Naive B cell (primary cell): ENCODE measurements at places on chromosomes 2 and 18.

GRCh38 chr18:26723981-26724380 lies 141.5 kb downstream of the AQP4 start:
- H3K27ac ChIP-seq, result no peak overlapping the region
- H3K27me3 ChIP-seq, result no peaks in the 10 kb centered on the region
- DNase-seq, result no peak

GRCh38 chr2:229230256-229230655 lies 40.8 kb downstream of the PID1 start:
- DNase-seq, result no peak
- no peak overlapping the region for H3K4me3 ChIP-seq
- H3K4me1 ChIP-seq, result no peaks in the 10 kb centered on the region
- no peak overlapping the region for H3K27ac ChIP-seq
- H3K27me3 ChIP-seq, result no peaks in the 10 kb centered on the region
- no peaks in the 10 kb centered on the region for H3K36me3 ChIP-seq

DNA sequence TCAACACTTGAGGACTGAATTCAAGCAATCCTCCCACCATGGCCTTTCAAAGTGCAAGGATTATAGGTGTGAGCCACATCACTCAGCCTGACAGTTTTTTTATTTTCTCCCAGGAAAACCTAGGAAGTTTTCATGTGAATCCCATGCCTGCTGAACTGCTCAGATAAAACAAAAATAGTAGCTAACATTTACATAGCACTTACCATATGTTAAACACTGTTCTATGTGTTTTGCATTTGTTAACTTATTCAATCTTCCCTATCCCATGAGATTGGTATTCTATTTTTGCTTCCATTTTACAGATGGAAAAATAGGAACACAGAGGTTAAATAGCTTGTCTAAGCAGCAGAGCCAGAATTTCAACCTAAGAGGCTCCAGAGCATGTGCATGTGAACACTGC lies 157.4 kb upstream of the KCTD1 start:
- no peak for DNase-seq
- no peaks in the 10 kb centered on the region for H3K4me1 ChIP-seq
- H3K4me3 ChIP-seq, result no peak overlapping the region

DNA sequence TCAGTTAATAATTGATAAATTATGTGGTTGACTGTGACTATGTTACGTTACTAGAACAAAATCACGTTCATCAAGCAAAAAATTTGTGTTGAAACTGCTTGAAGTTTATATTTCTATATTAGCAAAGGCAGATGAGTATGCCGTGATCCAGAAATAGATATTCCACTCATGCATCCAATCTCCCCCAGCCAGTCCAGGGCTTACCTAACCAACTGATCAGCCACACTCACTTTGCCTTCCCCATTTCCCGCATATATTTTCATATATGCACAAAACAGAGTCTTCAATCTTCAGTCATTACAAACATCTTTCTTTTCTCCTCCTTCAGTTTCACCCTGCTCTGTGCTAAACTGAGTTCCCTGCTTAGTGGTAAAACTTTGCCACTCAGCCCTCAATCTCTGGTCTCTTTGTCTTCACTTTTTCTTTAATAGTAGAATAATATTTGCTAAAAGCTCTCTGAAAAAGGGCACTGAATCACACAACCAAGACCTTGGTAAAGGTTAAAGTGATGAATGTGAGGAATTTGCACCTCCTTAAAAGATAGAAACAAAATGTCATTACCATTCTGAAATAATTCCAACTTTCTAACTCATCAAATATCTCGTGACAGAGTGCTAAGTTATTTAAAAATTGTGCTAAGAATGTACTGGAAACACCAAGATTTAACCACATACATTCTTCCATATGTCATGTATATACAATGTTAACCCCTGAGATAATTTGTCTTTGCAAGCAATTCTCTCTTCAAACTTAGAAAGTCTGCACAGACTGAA lies 893.2 kb upstream of the CRIM1 start:
- H3K27me3 ChIP-seq, result no peaks in the 10 kb centered on the region
- H3K4me3 ChIP-seq, result no peak overlapping the region
- no peak for DNase-seq
- H3K36me3 ChIP-seq, result no peaks in the 10 kb centered on the region

DNA sequence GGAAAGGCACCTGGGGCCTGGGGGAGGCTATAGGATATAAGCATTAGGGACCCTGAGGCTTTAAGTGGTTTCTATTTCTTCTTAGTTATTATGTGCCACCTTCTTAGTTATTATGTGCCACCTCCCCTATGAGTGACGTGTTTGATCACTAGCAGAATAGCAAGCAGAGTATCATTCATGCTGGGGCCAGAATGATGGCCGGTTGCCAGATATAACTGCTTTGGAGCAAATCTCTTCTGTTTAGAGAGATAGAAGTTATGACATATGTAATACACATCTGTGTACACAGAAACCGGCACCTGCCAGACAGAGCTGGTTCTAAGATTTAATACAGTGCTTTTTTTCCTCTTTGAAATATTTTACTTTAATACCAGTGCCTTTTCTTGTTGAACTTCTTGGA lies 29.4 kb downstream of the LIPG start:
- no peak overlapping the region for H3K4me3 ChIP-seq
- no peak for DNase-seq
- peaks cover 12% of the 10 kb centered on the region for H3K27me3 ChIP-seq

- no peak for DNase-seq
- H3K4me1 ChIP-seq, result peaks cover 4% of the 10 kb centered on the region
- no peaks in the 10 kb centered on the region for H3K36me3 ChIP-seq
- peak overlapping the region; percentile 45 for H3K4me3 ChIP-seq
- H3K27me3 ChIP-seq, result peaks cover 41% of the 10 kb centered on the region
- H3K27ac ChIP-seq, result no peak overlapping the region
Measured at GRCh38 chr2:216583147-216583546, 50.1 kb upstream of the IGFBP2 start.

- no peaks in the 10 kb centered on the region for H3K36me3 ChIP-seq
- no peak overlapping the region for H3K4me3 ChIP-seq
- H3K27me3 ChIP-seq, result peaks cover 4% of the 10 kb centered on the region
- no peaks in the 10 kb centered on the region for H3K4me1 ChIP-seq
- no peak overlapping the region for H3K27ac ChIP-seq
- DNase-seq, result no peak
Measured at GRCh38 chr2:106342831-106343251, 125.4 kb downstream of the RGPD3 start.

DNA sequence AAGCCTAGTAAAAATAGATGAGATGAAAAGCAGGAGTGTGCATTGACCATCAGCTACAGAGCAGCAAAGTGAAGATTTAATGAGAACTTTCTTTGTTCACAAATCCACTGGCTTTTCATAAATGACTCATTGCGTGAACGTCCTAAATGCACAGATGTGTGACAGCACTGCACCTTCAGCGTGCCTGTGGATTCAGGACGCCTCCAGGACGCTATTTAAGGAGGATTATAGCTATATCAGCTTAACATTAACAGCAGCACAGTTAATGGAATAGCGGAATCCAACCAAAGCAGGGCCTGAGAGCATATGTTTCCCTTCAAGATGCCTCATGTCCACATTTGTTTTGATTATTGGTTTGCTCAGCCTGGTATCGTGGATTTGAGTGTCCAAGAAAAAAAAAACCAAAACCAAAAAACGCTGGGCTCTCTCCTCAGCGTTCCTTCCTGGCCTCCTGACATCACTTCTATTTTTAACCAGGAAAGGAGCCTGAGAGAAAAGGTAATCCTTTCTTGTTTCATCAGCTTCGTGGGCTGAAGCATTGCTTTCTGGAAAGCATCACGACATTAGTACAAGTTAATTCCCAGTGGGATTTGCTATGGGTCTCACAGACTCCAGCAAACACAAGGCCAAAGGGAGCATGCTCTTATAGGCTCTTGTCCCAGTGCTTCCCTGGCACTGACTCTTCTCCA lies 447.0 kb upstream of the SMIM21 start:
- no peaks in the 10 kb centered on the region for H3K36me3 ChIP-seq
- H3K4me3 ChIP-seq, result no peak overlapping the region
- no peaks in the 10 kb centered on the region for H3K4me1 ChIP-seq
- DNase-seq, result no peak
- no peak overlapping the region for H3K27ac ChIP-seq

DNA sequence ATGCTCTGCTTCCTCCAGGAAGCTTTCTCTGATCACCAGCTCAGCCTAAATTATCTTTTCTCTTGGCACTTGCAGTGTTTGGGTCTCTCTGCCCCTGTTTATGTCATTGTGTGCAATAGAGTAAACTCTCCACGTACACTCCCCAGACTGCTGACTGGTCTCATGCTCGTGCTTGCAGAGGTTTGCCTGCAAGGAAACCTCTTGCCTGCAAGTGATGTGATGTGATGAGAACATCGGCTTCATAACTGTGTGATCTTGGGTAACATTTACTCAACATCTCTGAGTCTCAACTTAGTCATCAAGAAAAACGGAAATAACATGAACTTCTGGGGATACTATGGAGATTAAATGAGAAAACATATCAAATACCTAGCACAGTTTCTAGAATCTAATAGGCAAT lies 92.3 kb downstream of the BIN1 start:
- H3K27me3 ChIP-seq, result peaks cover 44% of the 10 kb centered on the region
- H3K4me3 ChIP-seq, result no peak overlapping the region
- no peak for DNase-seq
- no peaks in the 10 kb centered on the region for H3K36me3 ChIP-seq
- no peaks in the 10 kb centered on the region for H3K4me1 ChIP-seq
- no peak overlapping the region for H3K27ac ChIP-seq

DNA sequence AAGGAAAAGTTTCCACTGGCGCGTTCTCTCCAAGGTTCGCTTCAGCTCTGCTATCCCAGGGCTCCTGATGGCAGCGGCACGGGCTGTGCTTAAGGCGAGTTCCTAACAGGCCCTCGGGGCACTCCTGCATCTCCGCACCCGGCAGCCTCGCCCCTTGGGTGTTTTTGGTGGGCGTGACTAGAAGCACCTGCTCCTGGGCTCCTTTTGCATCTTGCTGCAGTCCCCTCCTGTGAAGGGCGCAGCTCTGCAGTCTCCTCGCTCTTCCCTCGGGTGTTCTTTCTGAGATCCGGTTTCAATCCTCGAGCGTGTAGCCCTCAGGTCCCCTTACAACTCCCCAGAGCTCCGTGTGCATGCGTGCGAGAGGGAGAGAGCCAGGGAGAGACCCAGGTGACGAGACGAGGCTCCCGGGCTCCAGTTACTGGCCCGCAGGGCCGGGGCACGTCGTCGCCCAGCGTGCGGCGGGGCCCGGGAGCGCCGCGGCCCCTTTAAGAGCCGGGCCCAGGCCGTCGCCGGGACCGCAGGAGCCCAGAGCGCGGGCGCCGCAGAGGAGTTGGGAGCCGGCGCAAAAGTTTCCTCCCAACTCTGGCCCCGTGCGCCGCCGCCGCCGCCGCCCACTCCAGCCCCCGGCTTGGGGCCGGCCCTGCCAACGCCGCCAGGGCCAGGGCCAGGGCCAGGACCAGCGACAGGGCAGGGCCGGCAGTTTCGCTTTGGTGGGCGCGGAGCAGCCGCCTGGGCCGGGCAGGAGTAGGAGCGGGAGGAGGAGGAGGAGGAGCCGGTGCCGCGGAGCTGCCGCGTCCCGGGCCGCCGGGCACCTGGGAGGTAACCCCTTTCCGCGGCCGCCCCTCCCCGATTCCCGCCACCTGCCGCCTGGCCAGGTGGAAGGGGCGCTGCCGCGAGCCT lies at the start of gene PARD3B:
Gene PARD3B (plus strand): TSS at position 515 of the 900 bp plus-strand sequence. CDS start 525 bp downstream, outside the sequence.
- peaks cover 8% of the 10 kb centered on the region for H3K4me1 ChIP-seq
- H3K27me3 ChIP-seq, result peaks cover 25% of the 10 kb centered on the region
- peak within 1 kb of the TSS; percentile 69 for H3K4me3 ChIP-seq
- no peak within 1 kb of the TSS for H3K27ac ChIP-seq

DNA sequence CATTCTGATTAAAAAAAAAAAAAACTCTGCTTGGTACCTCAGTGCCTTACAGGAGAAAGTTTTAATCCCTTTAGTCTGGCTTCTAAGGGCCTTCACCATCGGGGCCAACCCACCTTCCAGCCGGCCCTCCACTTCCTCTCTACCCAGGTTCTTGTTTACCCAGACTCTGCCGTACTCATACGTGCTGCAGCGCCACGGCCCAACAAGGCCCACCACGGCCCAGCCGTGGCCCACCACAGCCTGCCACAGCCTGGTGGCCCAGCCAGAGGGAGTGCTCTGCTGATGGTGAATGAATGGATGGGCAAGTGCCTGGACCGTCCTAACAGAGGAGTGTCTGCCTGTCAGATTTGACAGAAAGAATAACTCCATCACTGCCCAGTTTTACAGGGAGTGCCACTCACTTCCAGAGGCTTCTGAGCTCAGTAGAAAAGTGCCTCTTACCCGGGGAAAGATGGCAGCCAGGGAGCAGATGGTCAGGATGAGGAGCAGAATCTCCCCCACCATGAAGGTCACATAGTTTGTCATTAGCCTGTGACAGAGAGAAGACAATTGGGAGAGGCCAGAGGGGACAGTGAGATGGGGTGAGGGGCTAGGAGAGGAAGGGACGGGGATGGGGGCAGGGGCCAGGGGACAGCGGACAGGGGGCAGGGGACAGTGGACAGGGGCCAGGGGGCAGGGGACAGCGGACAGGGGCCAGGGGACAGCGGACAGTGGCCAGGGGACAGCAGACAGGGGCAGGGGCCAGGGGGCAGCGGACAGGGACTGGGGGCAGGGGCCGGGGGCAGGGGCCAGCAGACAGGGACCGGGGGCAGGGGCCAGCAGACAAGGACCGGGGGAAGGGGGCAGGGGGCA lies 38.2 kb downstream of the CENPO start:
- no peak for DNase-seq
- no peak overlapping the region for H3K4me3 ChIP-seq
- H3K36me3 ChIP-seq, result no peaks in the 10 kb centered on the region
- H3K27ac ChIP-seq, result no peak overlapping the region
- H3K27me3 ChIP-seq, result no peaks in the 10 kb centered on the region
- peaks cover 3% of the 10 kb centered on the region for H3K4me1 ChIP-seq

- H3K27me3 ChIP-seq, result no peaks in the 10 kb centered on the region
- H3K36me3 ChIP-seq, result peaks cover 21% of the 10 kb centered on the region
- DNase-seq, result no peak
- peaks cover 63% of the 10 kb centered on the region for H3K4me1 ChIP-seq
- H3K4me3 ChIP-seq, result peak overlapping the region; percentile 29
Measured at GRCh38 chr18:23460285-23461273, 7.5 kb downstream of the RIOK3 start.

DNA sequence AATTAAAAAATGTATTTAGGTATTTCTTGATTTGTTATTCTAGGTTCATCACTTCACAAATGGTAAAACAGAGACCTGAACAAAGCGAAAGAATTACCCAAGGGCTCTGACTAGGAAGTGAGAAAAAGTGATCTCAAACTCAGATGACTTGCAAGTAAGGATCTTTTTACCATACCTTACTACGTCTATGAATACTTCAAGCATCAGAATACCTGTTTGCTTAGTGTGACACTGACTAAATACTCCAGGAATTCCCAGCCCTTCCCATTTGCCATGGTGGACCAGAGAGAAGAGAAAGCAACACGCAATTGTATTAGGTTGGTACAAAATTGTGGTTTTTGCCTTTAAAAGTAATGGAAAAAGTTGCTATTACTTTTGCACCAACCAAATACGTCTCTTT lies 35.8 kb upstream of the FIGN start:
- H3K36me3 ChIP-seq, result no peaks in the 10 kb centered on the region
- no peak overlapping the region for H3K4me3 ChIP-seq
- H3K27me3 ChIP-seq, result no peaks in the 10 kb centered on the region
- no peak overlapping the region for H3K27ac ChIP-seq
